ENCODE measurements at places on chromosomes 11 and 22.

- no peak for DNase-seq
Observed at GRCh38 chr11:119935349-119935925, 202.5 kb downstream of the TRIM29 start.

DNA sequence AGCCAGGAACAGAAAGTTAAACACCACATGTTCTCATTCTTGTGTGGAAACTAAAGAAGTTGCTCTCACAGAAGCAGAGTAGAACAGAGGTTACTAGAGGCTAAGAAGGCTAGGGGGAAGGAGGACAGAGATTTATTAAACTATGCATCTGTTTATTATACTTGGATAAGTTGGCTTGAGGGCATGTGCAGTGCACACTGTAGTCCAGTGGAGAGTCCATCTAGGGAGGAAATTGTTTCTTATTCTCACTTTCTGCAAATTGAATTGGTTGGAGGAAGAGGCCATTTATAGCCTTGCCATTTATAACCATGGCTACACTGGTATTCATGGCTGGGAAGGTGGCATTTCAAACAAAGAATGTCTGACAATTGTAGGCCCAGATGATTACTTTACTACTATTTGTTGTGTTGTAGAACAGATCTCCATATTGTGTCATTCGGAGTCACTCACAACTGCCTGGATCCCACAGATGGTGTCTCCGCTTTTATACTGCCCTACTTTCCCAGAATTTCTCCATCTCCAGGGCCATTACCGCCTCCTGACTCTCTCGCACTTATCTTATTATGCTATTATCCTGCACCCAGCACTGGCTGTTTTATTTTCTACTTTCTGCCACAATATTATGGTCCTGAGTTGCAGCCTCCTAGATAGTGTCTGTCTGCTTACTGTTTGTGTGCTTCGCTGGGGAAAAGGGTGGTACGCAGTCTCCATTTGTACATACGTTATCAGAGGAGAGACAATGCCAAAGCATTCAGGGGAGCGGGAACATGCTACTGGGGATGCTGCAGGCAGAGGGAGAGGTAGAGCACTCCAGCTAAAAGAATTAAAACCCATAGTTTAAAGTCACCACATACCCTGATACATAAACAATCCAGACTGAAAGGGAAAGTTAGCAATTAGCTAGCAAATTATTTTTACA, 169.3 kb upstream of the BLID start:
- DNase-seq, result no peak

- no peak for DNase-seq
Observed at GRCh38 chr11:68116974-68117373, 4.2 kb downstream of the CHKA start.

GRCh38 chr11:26930518-26931247, 63.2 kb upstream of the FIBIN start:
- peak; percentile 89 for DNase-seq

DNA sequence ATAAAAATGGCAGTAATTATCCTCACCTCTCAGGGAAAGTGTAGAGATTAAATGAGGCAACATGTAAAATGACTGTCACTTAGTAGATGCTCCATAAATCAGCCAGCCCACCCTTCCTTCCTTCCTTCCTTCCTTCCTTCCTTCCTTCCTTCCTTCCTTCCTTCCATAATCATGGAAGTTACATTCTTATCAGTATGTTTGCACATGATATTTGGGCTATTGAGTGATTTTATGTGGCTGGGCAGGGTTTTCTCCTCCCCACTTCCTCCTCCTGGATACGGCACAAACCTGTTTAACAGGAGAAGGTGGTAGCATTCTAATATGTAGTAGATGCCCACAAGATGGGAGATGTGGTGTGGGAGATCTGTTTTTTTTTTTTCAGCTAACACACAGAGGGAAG, 11.9 kb downstream of the LYVE1 start:
- DNase-seq, result no peak

GRCh38 chr11:104841973-104842525, 56.2 kb downstream of the CASP12 start:
- DNase-seq, result no peak

GRCh38 chr11:113286009-113286408, 28.4 kb upstream of the TTC12 start:
- no peak for DNase-seq

GRCh38 chr11:1870326-1870696, 17.4 kb downstream of the LSP1 start:
- DNase-seq, result no peak

DNA sequence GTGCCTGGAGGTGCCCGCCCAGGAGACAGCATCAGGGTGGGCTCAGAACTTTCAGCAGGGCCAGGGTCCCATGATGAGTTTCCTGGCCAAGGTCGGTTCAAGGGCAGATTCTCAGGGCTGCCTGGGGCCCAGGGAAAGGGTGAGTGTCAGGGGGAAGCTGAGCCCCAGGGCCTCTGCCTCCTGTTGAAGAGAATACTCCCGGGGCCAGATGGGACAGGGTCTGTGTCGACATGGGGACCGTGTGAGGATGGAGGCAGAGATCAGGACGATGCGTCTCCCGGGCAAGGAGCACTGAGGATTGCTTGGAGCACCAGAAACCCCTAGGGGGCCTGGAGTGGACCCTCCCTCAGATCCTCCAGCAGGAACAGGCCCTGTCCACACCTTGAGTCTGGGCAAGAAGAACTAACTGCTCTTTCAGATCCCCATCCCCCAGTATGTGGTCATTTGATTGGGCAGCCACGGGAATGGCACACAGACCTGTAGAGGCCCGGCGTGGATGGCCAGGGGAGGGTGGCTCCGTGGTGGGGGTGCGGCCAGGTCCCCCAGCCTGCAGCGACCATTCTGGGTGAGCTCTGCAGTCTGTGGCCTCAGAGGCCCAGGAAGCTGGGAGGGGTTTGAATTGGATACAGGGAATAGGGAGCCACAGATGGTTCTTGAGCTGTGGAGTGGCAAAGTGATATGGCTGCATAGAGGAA, 1078.7 kb downstream of the BRD1 start:
- DNase-seq, result no peak

DNA sequence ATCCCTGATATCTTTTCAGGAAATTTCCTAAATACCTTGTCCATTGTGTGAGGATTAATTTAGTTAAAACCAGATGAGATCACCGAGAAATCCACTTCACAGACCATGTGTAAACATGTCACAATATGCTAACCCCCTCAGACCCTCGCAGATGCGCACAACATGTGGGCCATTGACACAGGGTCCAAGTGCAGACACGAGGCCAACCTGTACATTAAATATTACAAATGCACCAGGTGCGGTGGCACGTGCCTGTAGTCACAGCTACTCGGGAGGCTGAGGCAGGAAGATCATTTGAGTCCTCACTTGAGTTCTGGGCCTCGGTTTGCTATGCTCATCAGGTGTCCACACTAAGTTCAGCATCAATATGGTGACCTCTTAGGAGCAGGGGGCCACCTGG, 9.9 kb upstream of the TMPRSS4 start:
- no peak for DNase-seq

DNA sequence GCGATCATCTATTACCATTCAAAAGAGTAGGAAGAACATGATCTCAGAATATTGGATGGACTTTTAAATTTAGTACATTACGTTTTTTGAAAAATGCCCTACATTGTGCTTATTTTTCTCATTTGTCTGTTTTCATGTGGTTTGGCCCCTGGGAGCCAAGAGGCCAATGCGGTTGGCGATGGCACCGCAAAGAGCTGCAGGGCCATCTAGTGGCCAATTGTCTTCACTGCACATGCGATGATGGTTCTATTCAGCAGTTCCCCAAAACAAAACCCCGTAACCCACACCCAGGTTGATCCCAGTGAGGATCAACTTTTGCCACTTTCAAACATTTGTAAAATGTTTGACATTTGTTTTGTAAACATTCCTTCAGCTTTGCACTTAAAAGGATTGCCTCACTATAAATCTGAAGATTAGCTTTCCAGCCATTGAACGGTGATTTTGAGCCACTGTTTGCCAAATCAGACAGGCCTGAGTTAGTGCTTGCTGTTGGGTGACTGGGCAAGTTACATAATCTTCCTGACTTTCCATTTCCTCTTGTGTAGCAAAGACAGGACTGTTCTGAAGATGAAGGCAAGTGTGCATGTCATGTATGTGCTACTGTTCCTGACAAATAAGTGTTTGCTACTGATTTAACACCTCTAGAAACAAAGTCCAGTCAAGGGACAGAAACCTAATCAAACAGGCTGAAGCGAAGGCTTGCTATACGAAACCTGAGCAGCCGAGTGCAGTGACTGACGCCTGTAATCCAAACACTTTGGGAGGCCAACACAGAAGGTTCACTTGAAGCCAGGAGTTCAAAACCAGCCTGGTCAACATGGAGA, 29.2 kb upstream of the XBP1 start:
- peak; percentile 62 for DNase-seq

- peak; percentile 36 for DNase-seq
Observed at GRCh38 chr22:31036671-31037550, 44.2 kb upstream of the SMTN start.

DNA sequence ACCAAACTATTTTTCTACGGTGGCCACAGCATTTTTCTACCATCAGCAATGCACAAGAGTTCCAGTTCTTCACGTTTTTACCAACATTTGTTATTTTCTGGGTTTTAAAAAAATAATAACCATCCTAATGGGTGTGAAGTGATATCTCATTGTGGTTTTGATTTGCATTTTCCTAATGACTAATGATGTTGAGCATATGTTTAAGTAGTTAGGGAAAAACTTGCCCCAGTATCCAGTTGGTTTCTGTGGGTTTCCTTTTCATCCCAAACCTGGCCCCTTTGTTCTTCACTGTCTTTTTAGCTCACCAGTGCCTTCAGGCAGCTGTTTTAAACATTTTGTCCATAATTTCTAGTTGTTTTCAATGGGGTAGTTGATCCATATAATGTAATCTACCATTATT, 14.7 kb upstream of the PTS start:
- no peak for DNase-seq

- no peak for DNase-seq
Observed at GRCh38 chr11:126485986-126486635, 130.6 kb downstream of the ST3GAL4 start.

GRCh38 chr11:16440136-16440535, 83.8 kb upstream of the SOX6 start:
- DNase-seq, result no peak

Measured in HCEC 1CT (cell line).